ENCODE measurements at places on chromosomes 7 and 10. TPM values are rescaled to one million over a fixed set of nuclear protein-coding genes. Genes with fewer than 3 reads are reported as not detected.

GRCh38 chr7:73918926-73919693 is 58.2 kb downstream of the TMEM270 start:
- no peaks in the 10 kb centered on the region for H3K36me3 ChIP-seq
- H3K4me3 ChIP-seq, result no peak overlapping the region
- no peaks in the 10 kb centered on the region for H3K27me3 ChIP-seq
- no peak overlapping the region for H3K27ac ChIP-seq
- DNase-seq, result peak; percentile 34
- H3K4me1 ChIP-seq, result no peaks in the 10 kb centered on the region

RPEL1 gene
- total RNA-seq, result not detected

DNA sequence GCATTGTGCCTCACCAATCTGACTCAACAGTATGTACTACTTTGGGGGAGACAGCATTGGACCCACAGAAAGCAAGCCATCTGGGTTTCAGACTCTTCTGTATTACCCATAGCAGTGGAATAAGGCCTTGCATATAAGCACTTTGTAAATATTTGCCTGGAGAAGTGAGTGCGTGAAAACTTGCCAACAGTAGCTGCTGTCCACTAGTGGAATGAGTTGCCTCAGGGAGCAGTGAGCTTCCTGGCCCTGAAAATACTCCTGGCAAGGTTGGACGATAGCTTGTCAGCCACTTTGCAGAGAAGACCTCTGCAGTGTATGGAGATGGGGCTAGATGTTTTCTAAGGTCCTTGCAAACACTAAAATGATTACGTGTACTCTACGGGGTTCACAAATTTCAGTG is 21.6 kb downstream of the GARS1 start:
- peaks cover 6% of the 10 kb centered on the region for H3K36me3 ChIP-seq
- no peaks in the 10 kb centered on the region for H3K27me3 ChIP-seq
- H3K27ac ChIP-seq, result no peak overlapping the region

DNA sequence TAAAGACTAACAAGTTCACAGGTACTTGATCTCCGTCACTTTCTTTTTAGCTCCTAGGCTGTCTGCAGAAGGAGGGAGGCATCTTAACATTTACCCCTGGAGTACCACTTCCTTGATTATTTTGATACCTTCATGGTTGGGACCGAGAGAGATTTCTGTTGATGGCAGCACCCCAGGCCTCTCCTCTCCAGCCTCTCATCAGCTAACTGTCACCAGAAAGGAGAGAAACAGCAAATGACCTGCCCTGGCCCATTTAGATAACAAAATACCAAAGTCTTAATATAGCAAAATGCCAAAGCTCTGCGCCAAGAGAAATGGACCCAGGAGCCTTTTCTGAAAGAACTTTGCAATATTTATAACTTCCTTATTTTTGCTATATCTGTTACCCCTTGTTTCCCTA is 30.0 kb upstream of the KLHL7 start:
- no peak overlapping the region for H3K27ac ChIP-seq
- no peak overlapping the region for H3K4me3 ChIP-seq
- H3K36me3 ChIP-seq, result no peaks in the 10 kb centered on the region
- no peak for DNase-seq
- H3K4me1 ChIP-seq, result no peaks in the 10 kb centered on the region

DNA sequence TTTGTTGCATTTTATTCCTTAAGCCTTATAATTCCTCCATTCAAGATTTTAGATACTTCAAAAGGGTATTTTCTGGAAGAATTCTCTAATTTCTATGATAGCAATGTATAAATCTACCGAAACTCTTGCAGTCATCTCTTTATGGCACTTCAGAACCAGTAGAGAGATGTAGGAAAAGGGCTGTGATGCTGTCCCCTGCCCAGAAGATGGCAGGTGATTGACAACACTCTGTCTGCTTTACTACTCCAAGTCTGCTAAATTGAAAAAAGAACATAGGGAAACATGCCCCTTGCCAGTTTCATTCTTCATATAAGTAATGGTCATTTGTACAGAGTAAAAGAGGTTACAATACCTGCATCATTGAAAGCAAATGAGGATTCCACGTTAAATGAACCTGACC is 5.1 kb downstream of the TCTN3 start:
- no peak overlapping the region for H3K4me3 ChIP-seq
- no peaks in the 10 kb centered on the region for H3K27me3 ChIP-seq
- DNase-seq, result no peak
- H3K36me3 ChIP-seq, result peaks cover 24% of the 10 kb centered on the region
- H3K4me1 ChIP-seq, result peaks cover 11% of the 10 kb centered on the region
- H3K27ac ChIP-seq, result no peak overlapping the region

ZNF425 gene
- 2.5 TPM for total RNA-seq

DNA sequence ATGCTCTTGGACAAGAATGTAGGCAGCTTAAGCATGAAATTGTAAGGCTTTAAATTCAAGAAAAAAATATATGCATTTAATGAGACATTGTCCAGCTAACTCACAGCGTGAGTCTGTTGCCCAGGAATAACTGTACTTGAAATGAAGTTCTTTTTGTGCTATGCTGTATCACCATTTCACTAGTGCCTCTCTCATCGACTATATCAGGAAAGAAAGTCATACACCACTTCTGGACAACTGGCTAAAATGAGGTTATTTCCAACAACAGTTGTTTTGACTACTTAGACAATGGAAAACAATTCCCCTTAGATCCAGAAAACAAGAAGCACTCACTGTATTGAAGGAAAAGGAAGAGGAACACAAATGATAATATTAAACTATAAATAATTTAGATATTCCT is 251.8 kb downstream of the CRPPA start:
- H3K27me3 ChIP-seq, result no peaks in the 10 kb centered on the region
- no peak for DNase-seq
- H3K4me3 ChIP-seq, result no peak overlapping the region
- H3K36me3 ChIP-seq, result no peaks in the 10 kb centered on the region
- H3K27ac ChIP-seq, result no peak overlapping the region

DNA sequence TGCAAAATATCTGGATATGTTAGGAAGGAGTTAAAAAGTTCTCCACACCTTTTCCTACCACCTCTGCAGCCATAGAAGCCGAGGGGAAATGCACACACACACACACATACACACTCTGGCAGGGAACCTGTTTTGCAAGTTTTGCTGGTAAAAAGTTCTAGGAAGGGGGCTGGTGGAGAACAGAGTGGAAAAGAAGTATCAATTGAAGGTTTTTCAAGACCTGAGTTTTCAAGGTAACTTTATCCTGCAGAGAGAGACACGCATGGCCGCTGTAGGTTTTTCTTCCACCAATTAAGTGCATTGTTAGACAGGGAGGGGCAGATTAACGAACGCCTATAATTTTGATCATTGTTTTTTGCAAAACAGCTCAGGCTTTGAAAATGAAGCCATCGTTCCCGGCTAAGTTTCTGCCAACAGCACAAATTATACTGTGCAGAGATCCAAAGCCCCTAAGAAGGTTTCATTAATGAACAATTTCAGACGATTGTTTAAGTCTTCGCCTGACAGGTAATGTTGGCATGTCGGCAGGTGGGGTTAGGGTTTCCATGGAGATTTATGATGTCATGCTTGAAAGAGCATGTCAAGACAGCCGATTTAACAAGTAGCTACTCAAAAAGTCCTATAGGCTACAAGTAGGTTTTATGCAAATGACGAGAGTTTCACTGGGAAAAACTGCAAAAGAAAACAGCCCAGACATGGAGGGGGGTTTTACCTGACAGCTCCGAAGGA is 29.7 kb downstream of the KIAA1217 start:
- H3K27me3 ChIP-seq, result no peaks in the 10 kb centered on the region
- H3K4me1 ChIP-seq, result peaks cover 3% of the 10 kb centered on the region
- H3K4me3 ChIP-seq, result peak overlapping the region; percentile 40
- DNase-seq, result no peak
- peak overlapping the region; percentile 13 for H3K27ac ChIP-seq

DNA sequence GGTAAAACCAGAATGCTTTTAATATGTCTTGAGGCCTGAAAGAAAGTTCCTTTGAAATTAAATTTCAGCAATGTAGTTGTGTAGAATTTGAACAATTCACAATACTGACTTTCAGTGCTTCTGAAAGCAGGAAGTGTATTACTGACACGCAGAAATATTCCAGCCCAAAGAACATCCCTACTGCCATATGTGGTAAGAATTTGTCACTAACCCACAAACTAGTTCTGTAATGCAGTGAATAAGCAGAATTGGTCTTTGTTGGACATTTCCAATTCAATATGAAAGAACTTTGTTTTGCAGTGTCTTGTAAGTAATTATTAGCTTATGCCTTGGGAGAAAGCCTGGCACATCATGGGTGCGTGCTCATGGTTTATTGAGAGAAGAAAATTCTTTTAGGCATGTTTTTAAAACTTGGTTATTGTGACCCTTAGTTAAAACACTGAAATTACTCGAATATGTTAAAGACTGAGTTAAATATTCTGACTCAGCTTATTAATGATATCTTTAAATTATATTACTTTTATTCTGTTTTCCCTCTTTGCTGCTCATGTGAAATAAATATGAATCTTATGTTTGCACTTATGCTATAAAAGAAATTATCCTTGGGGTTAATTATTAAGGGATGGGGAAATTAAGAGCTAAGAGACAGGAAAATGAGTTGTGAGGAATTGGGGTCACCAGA is 33.4 kb downstream of the PTPN12 start:
- no peak overlapping the region for H3K4me3 ChIP-seq
- H3K27ac ChIP-seq, result no peak overlapping the region
- no peaks in the 10 kb centered on the region for H3K27me3 ChIP-seq
- H3K4me1 ChIP-seq, result peaks cover 6% of the 10 kb centered on the region
- DNase-seq, result peak; percentile 9
- H3K36me3 ChIP-seq, result no peaks in the 10 kb centered on the region

STOX1 gene
- 1.5 TPM for total RNA-seq

- no peaks in the 10 kb centered on the region for H3K4me1 ChIP-seq
- H3K36me3 ChIP-seq, result no peaks in the 10 kb centered on the region
- no peaks in the 10 kb centered on the region for H3K27me3 ChIP-seq
- DNase-seq, result no peak
- no peak overlapping the region for H3K27ac ChIP-seq
Measured at GRCh38 chr7:39647816-39648215, 24.4 kb downstream of the RALA start.

DNA sequence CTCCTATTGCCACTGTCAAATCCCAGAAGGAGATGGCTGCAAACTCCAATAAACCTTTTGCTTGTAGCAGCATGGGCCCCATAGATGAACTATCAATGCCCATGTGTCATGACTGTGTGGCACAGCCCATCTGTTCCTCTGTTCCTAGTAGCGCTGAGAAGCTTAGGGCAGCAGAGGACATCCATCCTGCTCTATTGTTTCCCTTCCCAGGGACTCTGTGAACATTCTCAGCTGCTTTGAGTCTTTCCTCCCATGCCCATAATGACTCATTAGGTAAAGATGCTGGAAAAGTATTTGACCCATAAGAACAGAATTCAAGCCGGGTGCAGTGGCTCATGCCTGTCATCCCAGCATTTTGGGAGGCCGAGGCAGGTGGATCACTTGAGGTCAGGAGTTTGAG is 28.3 kb downstream of the STMP1 start:
- peaks cover 7% of the 10 kb centered on the region for H3K36me3 ChIP-seq
- H3K4me1 ChIP-seq, result no peaks in the 10 kb centered on the region
- no peak overlapping the region for H3K27ac ChIP-seq
- no peaks in the 10 kb centered on the region for H3K27me3 ChIP-seq
- no peak for DNase-seq

MARVELD1 gene
- 43.2 TPM for total RNA-seq

DNA sequence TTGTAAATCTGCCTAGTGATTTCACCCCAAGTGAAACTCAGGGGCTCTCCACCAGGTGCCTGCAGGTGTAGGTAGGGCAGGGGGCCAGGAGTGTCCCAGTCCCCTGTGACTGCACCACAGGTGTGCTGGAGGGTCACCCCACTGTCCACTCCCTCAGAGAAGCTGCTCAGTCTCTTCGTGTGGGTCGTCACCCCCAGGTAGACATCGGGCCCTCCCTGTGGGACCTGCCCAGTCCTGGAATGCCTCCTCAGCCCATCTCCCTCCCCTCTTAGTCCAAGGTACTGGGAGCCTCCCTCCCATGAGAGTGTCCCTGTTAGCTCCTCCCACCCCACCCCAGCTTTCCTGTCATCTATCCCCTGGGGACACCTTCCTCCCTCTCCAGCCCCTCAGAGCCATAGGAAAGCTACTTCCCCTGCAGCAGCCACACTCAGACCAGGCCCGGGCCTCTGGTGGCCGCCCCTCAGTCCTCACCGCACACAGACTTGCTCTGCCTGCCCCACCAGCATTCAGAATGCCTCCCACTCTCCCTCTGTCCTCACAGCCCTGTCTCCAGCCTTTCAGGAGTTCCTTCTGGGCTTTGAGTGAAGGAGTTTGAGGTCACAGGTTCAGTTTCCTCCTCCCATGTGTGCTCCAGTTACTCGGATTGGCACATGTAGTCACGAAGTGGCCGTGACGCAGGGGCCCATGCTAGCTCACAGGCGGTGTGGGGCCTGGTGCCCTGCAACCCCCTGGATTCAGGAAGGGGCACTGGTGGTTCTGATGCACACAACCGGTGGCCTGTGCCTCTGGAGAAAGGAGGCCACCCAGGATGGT is 5.1 kb downstream of the ALOX5 start:
- H3K36me3 ChIP-seq, result no peaks in the 10 kb centered on the region
- no peak overlapping the region for H3K4me3 ChIP-seq
- H3K4me1 ChIP-seq, result peaks cover 6% of the 10 kb centered on the region
- peaks cover 4% of the 10 kb centered on the region for H3K27me3 ChIP-seq
- DNase-seq, result no peak

KCND2 gene
- total RNA-seq, result 0.19 TPM

DNA sequence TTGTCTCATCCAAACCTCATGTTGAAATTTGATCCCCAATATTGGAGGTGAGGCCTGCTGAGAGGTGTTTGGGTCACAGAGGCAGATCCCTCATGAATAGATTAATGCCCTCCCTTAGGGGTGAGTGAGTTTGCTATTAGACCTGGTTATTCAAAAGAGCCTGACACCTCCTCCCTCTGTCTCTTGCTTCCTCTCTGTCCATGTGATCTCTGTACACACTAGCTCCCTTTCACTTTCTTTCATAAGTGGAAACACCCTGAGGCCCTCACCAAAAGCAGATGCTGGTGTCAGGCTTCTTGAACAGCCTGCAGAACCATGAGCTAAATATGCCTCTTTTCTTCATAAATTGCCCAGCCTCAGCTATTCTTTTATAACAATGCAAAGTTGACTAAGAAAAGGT is 447.1 kb downstream of the MDFIC start:
- H3K27ac ChIP-seq, result no peak overlapping the region
- no peaks in the 10 kb centered on the region for H3K36me3 ChIP-seq
- H3K27me3 ChIP-seq, result no peaks in the 10 kb centered on the region
- H3K4me1 ChIP-seq, result no peaks in the 10 kb centered on the region
- H3K4me3 ChIP-seq, result no peak overlapping the region
- no peak for DNase-seq

DNA sequence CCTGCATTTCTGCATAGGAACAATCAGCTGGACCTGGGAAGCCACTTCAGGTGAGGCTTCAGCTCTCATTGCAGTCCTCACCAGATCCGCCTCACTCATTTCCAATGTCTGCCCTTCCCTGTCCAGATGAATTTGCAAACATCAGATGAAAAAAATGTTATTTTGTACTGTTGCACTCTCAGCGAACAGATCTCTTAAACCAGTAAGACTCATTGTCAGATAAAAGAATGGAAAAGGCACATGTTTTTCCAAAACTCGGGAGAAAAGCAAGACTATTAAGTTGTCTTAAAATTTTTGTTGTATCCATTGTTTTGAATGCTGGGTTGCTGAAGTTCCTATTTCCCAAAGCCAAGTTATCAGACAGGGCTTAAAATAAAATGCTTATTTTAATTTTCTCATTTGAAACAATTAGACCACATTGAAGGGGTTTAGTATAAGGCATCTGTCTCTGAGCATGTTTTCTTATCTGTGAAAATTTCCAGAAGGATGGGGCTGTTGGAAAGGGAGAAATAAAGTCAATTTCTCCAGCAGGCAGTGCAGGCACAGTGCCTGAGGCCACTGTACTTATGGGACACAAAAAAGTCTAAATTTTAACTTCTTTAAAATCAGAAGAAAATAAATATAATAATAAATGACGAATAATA is 396.8 kb downstream of the KCNMA1 start:
- no peak overlapping the region for H3K4me3 ChIP-seq
- H3K4me1 ChIP-seq, result no peaks in the 10 kb centered on the region
- H3K36me3 ChIP-seq, result no peaks in the 10 kb centered on the region
- no peak overlapping the region for H3K27ac ChIP-seq
- H3K27me3 ChIP-seq, result no peaks in the 10 kb centered on the region

Data from kidney (tissue), 22 donors.